Left lung (tissue), 14 donors: ENCODE measurements at places on chromosomes 3 and 15. TPM values are rescaled to one million over a fixed set of nuclear protein-coding genes. Genes with fewer than 3 reads are reported as not detected.
A peak's percentile ranks its signal among the peaks of the same experiment; 100 is the strongest.

DNA sequence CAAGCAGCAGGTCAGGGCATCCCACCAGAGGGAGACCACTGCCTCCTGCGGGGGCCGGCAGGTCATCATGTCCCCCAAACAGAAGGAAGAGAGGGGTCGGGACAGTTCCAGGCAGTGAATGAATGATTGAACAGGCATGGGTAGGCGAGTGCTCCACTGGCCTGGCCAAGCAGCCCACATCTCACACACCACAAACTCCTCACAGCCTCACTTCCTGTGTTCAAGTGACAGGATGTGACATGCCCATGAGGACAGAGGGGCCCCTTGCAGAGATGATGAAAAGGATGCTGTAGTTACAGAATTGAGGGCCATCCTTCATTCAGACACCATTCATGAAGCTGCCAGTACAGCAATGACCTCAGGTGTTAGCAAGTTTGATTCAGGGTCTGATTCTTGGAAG is 3.7 kb downstream of the IQSEC1 start:
- DNase-seq: no peak

DNA sequence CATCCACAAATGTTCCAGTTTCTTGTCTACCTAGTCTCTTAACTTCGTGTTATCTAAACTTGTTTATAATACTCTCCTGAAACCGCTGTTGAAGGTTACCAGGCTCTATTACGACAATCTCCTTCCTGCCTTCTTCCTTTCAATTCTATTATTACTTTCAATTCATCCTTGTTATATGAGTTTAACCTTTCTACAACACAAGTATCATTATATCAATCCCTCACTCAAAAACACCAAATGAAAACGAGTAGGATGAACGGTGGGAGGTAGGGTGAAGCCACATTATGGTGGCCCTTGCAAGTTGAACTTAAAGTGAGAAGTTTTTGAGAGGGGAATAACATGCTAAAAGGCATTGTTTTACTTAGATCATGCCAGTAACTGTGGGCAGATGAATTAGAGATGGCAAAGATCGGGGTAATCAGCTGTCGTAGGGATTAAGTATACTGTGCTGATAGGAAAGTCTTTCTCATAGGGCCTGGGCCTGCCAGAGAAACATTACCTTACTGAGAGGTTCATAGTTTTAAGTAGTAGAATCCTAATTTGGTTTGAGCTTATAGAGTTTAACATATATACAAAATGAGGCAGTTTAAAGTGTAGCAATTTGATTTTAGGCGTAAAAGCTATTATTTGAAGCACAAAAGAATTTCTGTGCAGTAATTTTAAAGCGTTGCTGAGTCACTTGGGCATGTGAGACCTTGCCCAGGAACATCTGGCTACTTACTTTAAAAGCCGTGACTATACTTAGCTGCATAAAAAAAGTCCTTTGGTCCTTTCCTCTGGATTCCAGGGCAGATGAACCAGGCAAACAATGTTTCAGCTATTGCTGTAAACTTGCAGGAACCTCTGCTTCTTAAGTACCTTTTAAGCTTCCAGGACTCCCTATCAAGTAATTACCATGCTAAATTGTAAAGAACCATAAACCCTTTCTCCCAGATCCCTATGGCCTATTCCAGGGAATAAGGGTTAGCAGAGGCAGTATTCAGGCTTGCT is 3.3 kb upstream of the CEP97 start:
- no peak for DNase-seq

DPPA2 gene
- polyA plus RNA-seq: not detected

ARL14 gene
- not detected for polyA plus RNA-seq

DNAJB8 gene
- polyA plus RNA-seq: not detected

DNA sequence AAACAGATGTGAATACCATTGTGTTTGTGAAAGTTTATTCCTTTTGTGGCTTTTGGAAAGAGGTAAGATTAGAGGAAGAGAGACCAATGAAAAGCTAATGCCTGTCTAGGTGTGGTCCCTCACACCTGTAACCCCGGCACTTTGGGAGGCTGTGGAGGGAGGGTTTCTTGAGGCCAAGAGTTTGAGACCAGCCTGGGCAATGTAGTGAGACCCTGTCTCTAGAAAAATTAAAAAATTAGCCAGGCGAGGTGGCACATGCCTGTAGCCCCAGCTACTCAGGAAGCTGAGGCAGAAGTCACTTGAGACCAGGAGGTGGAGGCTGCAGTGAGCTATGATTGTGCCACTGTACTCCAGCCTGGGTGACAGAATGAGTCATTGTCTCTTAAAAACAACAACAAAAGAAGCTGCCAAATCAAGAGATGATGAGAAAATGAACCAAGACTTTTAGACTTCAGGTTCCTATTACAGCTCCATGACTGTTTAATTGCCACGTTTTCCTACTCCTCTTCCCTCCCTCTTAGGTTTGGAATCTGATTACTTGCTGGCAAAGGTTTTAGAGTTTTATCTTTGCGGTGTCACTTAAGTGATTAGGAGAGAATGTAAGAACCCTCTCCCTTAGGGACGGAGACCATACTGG is 68.7 kb downstream of the CGNL1 start:
- no peak for DNase-seq

- DNase-seq: no peak
These were observed 16.1 kb downstream of the HSPBAP1 start for GRCh38 chr3:122777563-122777962.

PRR20G gene
- polyA plus RNA-seq: not detected

DNA sequence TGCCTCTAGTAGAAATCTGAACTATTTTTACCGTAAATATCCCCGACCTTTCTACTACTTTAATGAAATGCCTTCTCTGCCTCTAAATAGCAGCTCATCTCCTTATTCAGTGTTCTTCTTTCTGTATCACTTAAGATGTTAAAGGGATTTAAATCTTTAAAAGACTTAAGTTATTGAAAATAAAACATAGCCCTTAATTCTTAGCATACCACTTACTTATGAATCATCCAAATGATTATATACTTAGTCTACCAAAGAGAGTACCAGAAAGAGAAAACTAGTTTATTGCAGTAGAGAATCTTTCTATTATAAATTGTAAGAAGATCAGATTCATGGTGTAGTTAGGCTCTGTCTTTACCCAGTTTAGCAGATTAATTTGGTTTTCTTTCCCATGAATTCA is 802.0 kb downstream of the TBL1XR1 start:
- no peak for DNase-seq

HDGFL3 gene
- polyA plus RNA-seq: 112 TPM

DNA sequence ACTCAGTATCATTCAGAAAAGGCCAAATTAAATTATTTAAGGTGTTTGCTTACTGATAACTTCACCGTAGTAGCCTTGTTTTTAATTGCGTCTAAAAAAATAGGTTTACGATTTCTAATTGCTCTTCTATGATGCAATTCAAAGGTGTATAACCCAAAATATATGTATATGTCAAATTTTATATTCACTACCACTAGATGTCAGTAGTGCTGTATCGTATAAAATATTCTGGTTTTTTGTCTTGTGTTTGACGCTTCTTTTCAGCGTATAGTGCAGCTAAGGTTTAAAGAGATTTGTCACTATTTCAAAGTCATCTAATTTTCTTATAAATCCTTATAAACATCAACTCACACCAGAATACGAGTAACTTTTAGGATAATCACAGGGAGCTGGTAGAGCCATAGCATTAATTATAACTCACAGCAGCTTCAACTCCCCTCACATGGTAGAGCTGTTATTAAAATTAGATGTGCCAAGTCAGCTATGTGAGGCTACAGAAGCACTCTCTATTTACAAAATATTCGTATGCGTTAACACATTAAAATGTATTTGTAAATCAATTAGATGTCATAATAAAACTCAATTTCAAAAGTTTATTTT is 3.5 kb downstream of the PFN2 start:
- DNase-seq: no peak

CHRM5 gene
- polyA plus RNA-seq: 0.37 TPM

GRCh38 chr15:39605146-39605545 is 24.3 kb downstream of the THBS1 start:
- DNase-seq: no peak

- no peak for DNase-seq
These were observed 69.7 kb downstream of the XXYLT1 start for GRCh38 chr3:195201295-195201694.

ARGFX gene
- not detected for polyA plus RNA-seq

GRCh38 chr3:184584464-184584891 is 22.9 kb downstream of the EPHB3 start:
- DNase-seq: no peak

- no peak for DNase-seq
These were observed 36.2 kb upstream of the MGLL start for GRCh38 chr3:127858521-127858920.

DNA sequence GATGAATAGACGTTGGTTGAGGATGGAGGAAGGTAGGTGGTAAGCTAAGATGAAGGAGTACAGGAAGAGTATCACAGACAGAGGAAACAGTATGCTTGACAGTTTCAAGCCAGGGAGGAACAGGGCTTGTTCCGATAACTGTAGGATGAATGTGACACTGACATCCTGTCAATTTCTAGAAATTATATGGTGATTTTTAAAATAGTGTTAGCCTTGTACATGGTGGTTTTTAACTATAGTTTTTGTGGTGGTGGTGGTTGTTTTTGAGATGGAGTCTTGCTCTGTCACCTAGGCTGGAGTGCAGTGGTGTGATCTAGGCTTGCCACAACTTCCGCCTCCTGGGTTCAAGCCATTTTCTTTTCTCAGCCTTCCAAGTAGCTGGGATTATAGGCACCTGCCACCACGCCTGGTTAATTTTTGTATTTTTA is 92.8 kb downstream of the FNDC3B start:
- no peak for DNase-seq

CD80 gene
- polyA plus RNA-seq: 3.2 TPM

- DNase-seq: peak; percentile 41
These were observed 103.8 kb upstream of the IL12A start for GRCh38 chr3:159884661-159885402.

DNA sequence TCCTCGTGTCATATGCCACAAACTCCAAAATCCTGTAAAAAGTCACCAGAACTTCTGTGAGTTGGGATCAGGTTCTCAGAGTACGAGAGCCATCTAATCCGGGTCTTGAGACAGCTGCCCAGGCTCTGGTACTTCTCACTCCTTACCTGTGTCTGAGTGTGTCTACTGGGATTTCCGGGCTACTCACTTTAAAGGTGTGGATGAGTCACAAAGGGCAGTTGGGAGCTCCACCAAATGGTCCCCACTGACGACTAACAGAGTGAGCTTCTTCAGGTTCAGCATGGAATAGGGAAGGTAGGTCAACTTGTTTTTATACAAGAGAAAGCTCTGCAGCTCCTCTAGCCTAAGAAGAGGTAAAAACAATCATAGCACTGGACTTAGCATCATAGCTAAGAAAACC is 29.5 kb downstream of the RTP3 start:
- no peak for DNase-seq

- DNase-seq: no peak
These were observed 87.5 kb downstream of the RPL39L start for GRCh38 chr3:187051724-187052366.

GRCh38 chr3:99218468-99218867 is 317.0 kb upstream of the DCBLD2 start:
- DNase-seq: no peak

SLC6A1 gene
- polyA plus RNA-seq: 5.6 TPM

GRCh38 chr3:169886671-169887070 is 16.9 kb upstream of the LRRC31 start:
- no peak for DNase-seq

GRCh38 chr3:72889310-72890165 is 1.7 kb downstream of the GXYLT2 start:
- no peak for DNase-seq

DNA sequence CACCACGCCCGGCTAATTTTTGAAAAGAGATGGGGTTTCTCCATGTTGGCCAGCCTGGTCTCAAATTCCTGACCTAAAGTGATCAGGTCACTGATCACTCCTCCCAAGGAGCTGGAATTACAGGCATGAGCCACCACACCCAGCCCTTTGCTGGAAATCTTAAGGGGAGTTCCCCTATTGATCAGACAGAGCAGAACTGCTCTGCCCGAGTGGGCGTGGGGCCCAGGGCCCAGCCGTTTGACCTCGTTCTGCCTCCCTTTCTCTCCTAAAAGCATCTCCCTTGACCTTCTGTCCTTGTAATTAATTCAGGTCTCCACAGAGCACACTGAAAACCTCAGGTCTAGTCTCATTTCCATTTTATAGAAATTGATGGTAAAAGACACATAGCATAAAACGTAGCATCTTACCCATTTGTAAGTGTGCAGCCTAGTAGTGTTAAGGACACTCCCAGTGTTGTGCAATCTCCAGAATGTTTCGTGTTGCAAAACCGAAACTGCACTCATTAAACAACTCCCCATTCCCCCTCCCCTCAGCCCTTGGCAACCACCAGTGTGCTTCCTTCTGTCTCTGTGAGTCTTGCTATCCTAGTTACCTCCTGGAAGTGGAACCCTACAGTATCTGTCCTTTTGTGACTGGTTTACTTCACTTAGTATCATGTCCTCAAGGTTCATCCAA is 89.3 kb downstream of the SLCO3A1 start:
- DNase-seq: peak; percentile 96

DNA sequence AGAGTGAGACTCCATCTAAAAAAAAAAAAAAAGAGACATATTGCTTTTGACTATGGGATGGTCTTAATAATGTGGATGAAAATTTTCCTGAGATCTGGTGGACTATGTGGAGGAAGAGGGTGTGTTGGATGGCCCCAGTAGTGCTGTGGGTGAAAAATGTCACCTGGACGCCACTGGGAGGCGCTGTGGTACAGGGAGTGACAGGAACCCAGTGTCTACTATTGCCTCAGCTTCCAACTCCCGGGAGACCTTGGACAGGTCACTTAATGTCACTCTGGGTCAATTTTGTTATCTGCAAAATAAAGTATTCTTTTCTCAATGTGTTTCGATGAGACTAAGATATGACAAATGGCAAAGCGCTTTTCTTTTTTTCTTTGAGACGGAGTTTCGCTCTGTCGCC is 27.7 kb upstream of the DCP1A start:
- DNase-seq: peak; percentile 75

GRCh38 chr3:10140996-10141546 is 507 bp upstream of the VHL start:
- DNase-seq: no peak

FHIT gene
- polyA plus RNA-seq: 8.7 TPM

- DNase-seq: peak; percentile 75
These were observed 11.3 kb downstream of the PRICKLE2 start for GRCh38 chr3:64213962-64214379.

DNA sequence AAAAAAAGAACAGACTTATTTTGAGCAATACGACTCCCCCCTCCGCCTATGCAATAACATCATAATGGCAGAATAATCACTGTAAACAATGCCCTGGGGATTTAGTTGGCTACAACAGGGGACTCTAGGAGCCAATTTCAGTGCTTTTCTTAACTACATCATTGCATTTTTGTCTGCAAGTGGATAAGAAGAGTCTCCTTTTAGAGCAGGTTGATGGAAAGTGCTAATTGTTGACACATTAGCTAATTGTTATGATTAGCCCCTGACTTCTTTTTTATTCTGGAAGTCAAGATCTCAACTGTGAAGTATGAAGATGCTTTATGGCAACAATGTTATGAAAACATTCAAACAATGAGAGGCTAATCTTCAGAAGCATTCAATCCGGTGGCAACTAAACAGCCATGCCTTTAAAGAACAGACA is 121.2 kb downstream of the MECOM start:
- no peak for DNase-seq

GRCh38 chr3:62999791-63000190 is 124.6 kb upstream of the CADPS start:
- no peak for DNase-seq

PSMD2 gene
- polyA plus RNA-seq: 225 TPM
